ENCODE measurements at places on chromosomes 2 and 18.

GRCh38 chr2:195434346-195434745, 222.7 kb upstream of the SLC39A10 start:
- no peaks in the 10 kb centered on the region for H3K36me3 ChIP-seq
- peaks cover 4% of the 10 kb centered on the region for H3K4me1 ChIP-seq
- H3K4me3 ChIP-seq: no peak overlapping the region
- DNase-seq: no peak
- H3K27ac ChIP-seq: no peak overlapping the region
- H3K27me3 ChIP-seq: no peaks in the 10 kb centered on the region

GRCh38 chr18:21100146-21100545, 11.5 kb downstream of the ROCK1 start:
- no peaks in the 10 kb centered on the region for H3K36me3 ChIP-seq
- no peak overlapping the region for H3K27ac ChIP-seq
- no peak for DNase-seq
- no peak overlapping the region for H3K4me3 ChIP-seq

GRCh38 chr2:54635554-54636152, 87.8 kb upstream of the EML6 start:
- H3K36me3 ChIP-seq: no peaks in the 10 kb centered on the region
- H3K4me1 ChIP-seq: no peaks in the 10 kb centered on the region
- H3K4me3 ChIP-seq: no peak overlapping the region
- H3K27ac ChIP-seq: no peak overlapping the region

DNA sequence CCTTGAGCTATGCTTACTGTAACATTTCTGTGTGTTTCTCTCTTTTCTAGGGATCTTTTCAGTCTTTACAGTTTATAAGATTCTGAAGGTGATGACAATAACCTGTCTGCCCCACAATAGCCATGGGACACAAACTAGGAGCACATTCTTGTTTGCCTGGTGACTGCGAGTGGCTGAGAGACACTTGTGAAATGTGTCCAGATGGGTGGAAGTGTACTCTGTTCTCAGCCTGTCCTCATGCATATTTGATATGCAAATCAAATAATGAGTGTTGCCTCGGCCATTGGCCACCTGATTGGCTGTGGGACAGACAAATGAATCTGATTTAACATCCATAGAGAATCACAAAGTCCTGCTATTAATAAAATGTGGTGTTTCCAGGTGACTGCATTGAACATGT, 246.2 kb downstream of the HNMT start:
- H3K4me3 ChIP-seq: no peak overlapping the region
- no peak overlapping the region for H3K27ac ChIP-seq
- no peaks in the 10 kb centered on the region for H3K4me1 ChIP-seq
- peaks cover 5% of the 10 kb centered on the region for H3K36me3 ChIP-seq

DNA sequence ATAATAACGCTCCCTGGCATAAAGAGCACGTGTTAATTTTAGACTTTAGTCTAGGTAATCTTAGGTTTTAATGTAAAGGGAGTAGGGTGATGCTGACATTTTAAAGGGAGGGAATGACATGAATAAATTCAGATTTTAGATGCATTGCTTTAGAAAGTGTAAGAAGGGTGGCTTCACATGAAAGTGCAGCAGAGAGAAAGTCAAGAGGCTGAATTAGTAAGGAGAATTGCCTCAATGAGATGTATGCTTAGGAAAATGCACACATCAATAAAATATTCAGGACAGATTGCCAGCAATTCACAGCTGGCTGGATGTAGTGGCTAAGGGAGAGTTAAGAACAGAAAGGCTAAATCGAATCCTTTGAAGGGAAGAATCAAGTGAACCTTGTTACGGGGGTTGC, 165.5 kb upstream of the CDH19 start:
- H3K27ac ChIP-seq: no peak overlapping the region
- H3K36me3 ChIP-seq: no peaks in the 10 kb centered on the region
- no peaks in the 10 kb centered on the region for H3K27me3 ChIP-seq
- no peaks in the 10 kb centered on the region for H3K4me1 ChIP-seq

- no peak overlapping the region for H3K4me3 ChIP-seq
- H3K27me3 ChIP-seq: no peaks in the 10 kb centered on the region
- no peak for DNase-seq
- H3K27ac ChIP-seq: no peak overlapping the region
- peaks cover 2% of the 10 kb centered on the region for H3K36me3 ChIP-seq
Measured at GRCh38 chr2:3450385-3451010, 68.8 kb downstream of the ADI1 start.

DNA sequence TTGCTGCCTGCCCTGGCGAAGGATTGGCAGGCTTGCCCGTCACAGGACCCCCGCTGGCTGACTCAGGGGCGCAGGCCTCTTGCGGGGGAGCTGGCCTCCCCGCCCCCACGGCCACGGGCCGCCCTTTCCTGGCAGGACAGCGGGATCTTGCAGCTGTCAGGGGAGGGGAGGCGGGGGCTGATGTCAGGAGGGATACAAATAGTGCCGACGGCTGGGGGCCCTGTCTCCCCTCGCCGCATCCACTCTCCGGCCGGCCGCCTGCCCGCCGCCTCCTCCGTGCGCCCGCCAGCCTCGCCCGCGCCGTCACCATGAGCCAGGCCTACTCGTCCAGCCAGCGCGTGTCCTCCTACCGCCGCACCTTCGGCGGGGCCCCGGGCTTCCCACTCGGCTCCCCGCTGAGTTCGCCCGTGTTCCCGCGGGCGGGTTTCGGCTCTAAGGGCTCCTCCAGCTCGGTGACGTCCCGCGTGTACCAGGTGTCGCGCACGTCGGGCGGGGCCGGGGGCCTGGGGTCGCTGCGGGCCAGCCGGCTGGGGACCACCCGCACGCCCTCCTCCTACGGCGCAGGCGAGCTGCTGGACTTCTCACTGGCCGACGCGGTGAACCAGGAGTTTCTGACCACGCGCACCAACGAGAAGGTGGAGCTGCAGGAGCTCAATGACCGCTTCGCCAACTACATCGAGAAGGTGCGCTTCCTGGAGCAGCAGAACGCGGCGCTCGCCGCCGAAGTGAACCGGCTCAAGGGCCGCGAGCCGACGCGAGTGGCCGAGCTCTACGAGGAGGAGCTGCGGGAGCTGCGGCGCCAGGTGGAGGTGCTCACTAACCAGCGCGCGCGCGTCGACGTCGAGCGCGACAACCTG, at the start of gene DES:
Gene DES (plus strand): TSS at position 223 of the 857 bp plus-strand sequence. CDS start 86 bp downstream, at position 309.
- no peak within 1 kb of the TSS for H3K27ac ChIP-seq
- DNase-seq: no peak
- peaks cover 2% of the 10 kb centered on the region for H3K4me1 ChIP-seq
- no peak within 1 kb of the TSS for H3K4me3 ChIP-seq
- no peaks in the 10 kb centered on the region for H3K36me3 ChIP-seq

DNA sequence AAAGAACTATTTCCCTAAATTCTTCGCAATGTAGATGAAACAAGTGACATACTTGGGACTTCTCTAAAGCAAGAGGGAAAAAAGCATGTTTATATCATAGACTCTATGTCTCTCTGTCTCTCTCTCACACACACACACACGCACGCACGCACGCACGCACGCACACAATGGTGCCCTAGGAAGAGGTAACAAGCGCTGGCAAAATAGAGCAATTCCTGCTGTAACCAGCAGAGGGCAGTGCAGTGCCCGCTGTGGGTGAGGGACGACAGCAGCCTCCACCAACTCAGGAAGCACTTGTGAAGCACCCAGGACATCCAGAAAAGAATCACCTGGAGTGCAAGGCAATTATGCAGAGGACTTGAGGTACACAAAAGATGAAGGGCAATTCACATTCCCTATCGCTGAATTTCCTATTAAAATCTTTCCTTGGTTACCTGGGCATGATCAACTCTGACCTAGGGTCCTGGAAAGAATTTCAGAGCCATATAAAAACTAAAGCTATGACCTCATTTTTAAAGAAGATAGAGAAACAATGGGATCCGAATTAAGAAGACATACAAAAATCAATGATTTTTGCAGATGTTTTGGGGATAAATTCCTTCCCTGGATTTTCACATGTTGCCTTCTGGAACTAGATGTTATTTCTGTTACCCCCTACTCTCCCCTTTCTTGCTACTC, 166.4 kb downstream of the PDE11A start:
- no peaks in the 10 kb centered on the region for H3K36me3 ChIP-seq
- peak; percentile 84 for DNase-seq
- H3K4me3 ChIP-seq: no peak overlapping the region
- peaks cover 5% of the 10 kb centered on the region for H3K4me1 ChIP-seq

DNA sequence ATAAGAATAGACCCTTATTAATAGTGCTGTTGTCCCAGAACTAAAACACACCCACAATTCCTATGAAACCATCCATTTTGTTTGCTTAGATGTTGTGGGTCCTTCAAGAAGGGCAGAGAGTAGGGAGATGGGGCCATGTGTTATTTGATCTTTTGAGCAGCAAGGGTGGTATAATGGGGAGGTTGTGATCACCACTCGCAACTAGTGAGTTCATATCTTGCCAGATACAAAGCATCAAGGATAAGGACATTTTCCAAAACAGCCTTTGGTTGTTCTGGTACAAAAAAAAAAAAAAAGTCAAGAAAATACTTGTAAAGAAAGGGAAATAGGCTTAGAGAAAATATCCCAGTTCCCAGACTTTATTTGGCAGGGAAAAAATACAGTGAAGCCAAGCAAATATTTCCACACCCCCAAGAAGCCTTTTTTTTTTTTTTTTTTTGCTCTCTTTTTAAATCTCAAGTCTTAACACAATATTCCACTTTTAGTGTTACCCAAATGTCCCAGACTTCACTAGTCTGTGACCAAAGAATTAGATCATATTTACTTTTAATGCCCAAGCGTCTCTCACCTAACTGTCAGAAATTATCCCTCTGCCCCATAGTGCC, 54.1 kb downstream of the ANTXR1 start:
- no peak overlapping the region for H3K27ac ChIP-seq
- no peak for DNase-seq
- H3K36me3 ChIP-seq: no peaks in the 10 kb centered on the region
- no peaks in the 10 kb centered on the region for H3K4me1 ChIP-seq

- H3K36me3 ChIP-seq: peaks cover 26% of the 10 kb centered on the region
- H3K27ac ChIP-seq: peak overlapping the region; percentile 35
Measured at GRCh38 chr2:30155889-30156658, 9.3 kb downstream of the YPEL5 start.

DNA sequence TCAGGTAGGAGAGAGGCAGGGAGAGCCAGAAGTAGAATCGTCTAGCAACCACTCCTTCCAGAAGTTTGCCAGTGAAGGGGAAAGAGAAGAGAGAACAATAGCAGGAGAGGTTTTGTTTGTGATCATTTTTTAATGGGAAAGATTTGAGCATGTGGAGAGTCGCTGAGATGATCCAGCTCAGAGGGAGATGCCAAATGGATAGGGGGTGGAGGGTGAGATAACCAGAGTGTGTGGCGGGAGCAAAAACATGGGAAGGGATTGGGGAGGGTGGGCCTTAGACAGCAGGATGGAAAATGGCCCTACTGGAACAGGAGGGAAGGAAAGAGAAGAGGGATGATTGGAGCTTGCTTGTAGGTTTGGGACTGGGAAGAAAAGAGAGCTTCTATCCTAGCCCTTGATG, 269.8 kb downstream of the GLI2 start:
- H3K27me3 ChIP-seq: peaks cover 34% of the 10 kb centered on the region
- no peaks in the 10 kb centered on the region for H3K4me1 ChIP-seq
- no peak for DNase-seq
- H3K4me3 ChIP-seq: no peak overlapping the region

- peaks cover 22% of the 10 kb centered on the region for H3K27me3 ChIP-seq
- H3K36me3 ChIP-seq: no peaks in the 10 kb centered on the region
- H3K27ac ChIP-seq: no peak overlapping the region
- no peak overlapping the region for H3K4me3 ChIP-seq
Measured at GRCh38 chr2:1004398-1004797, 53.7 kb downstream of the SNTG2 start.

GRCh38 chr2:150872756-150873395, 385.4 kb upstream of the RND3 start:
- H3K27me3 ChIP-seq: no peaks in the 10 kb centered on the region
- H3K36me3 ChIP-seq: no peaks in the 10 kb centered on the region
- H3K4me3 ChIP-seq: no peak overlapping the region
- no peak overlapping the region for H3K27ac ChIP-seq
- no peaks in the 10 kb centered on the region for H3K4me1 ChIP-seq
- DNase-seq: no peak

DNA sequence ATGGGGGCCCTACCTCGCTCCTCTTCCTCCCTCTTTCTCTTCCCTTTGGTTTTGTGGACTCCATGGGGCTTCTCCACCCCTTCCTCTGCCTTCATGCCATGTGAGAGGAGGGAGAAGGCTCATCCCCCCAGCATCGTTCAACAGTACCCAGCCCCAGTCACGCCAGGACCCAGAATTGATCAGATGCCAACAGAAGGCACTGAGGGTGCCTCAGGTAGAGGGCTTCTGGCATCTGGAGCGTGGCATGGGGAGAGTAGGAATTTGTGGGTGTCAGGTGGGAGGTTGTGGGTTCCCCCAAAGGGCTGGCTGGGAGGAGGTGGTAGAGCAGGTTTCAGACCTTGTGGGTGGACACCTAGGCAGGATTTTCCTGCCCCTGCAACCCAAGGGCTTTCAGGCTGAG, 122.0 kb downstream of the TWIST2 start:
- H3K4me1 ChIP-seq: peaks cover 2% of the 10 kb centered on the region
- H3K36me3 ChIP-seq: peaks cover 2% of the 10 kb centered on the region
- H3K27ac ChIP-seq: no peak overlapping the region

DNA sequence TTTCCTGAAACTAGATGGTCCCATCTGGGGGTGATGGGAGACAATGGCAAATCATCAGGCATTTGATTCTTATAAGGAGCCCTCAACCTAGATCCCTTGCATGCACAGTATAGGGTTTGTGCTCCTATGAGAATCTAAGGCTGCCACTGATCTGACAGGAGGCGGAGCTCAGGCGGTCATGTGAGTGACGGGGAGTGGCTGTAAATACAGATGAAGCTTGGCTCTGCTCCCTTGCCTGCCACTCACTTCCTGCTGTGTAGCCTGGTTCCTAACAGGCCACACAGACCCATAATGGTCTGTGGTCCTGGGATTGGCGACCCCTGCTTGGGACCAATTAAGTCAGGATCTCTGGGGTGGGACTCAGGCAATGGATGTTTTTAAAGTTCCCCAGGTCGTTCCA, 293.4 kb downstream of the ZNF521 start:
- H3K4me1 ChIP-seq: no peaks in the 10 kb centered on the region
- no peaks in the 10 kb centered on the region for H3K36me3 ChIP-seq
- no peak for DNase-seq
- no peak overlapping the region for H3K27ac ChIP-seq
- H3K4me3 ChIP-seq: no peak overlapping the region

DNA sequence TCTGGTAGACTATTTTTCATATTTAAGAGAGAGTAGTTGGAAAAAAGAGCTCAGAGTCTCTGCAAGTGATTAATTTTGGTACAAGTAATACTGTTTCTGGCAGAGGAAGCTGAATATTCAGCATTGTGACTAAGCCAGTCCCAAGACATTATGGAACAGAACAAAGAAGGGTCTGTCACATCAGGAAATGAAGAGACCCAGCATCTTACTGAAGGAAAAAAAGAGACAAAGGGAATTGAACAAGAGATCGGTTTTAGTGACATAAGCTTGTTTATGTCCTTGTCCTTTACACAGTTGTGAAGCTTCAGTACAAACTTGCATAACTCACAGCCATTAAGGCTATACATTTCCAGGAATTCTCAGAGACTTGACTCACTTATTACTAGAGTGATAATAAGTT, 568.5 kb upstream of the SLC8A1 start:
- DNase-seq: no peak
- H3K27ac ChIP-seq: no peak overlapping the region
- H3K27me3 ChIP-seq: no peaks in the 10 kb centered on the region
- H3K4me1 ChIP-seq: no peaks in the 10 kb centered on the region
